Central memory CD8-positive, alpha-beta T cell (primary cell): ENCODE measurements at places on chromosomes 13 and 19.

DNA sequence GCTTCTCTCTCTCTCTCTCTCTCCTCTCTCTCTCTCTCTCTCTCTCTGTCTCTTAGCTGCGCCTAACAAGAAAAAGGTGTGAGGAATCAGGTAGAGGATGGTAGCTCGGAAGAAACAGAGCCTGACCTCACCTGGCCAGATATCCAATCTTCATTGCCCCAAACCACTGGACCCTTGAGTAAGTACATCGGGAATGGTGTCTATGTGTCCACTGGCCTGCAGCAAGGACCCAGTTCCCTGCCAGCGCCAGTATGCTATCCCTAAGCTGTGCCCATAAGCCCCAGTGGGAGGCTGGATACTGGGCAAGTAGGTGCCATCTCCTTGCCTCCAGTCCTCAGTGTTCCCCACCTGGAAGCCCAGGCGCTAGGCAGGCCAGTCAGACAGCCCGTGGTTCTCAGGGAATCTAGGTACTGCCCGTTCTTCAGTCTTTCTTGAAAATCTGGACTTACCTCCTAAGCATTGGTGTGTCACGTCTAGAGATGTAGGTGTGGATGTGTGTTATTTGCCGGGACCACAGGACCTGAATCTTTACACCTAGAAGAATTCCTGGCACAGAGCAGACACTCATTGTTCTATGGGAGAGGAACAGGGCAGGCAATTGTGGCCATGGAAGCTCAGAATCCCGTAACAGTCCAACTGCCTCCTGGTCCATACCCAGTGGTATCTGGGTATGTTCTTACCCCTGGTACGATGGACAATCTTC is 7.3 kb downstream of the URAD start:
- no peak for DNase-seq
- no peaks in the 10 kb centered on the region for H3K36me3 ChIP-seq
- no peak overlapping the region for H3K4me3 ChIP-seq
- peaks cover 85% of the 10 kb centered on the region for H3K27me3 ChIP-seq

GRCh38 chr19:21835429-21835809 is 563 bp downstream of the ZNF43 start:
- H3K27ac ChIP-seq = peak overlapping the region; percentile 98
- DNase-seq = no peak
- peaks cover 36% of the 10 kb centered on the region for H3K4me1 ChIP-seq
- H3K4me3 ChIP-seq = peak overlapping the region; percentile 99

DNA sequence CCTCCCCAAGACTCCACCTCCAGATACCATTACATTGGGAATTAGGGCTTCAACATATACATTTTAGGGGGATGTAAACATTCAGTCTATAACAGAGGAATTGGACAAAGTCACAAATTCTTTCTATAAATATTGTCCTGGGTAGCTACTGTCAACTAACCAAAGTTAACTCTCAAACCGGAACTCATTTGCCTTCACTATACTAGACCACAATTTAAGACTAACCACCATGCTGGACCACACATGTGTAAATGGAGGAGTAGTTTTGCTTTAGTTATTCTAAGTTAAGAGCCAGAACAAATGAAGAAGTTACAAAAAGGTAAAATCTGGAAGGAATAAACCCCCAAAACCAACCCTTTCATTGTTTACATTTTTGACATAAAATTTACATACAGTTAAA is 222.8 kb downstream of the NDFIP2 start:
- no peak overlapping the region for H3K27ac ChIP-seq
- DNase-seq = no peak
- no peaks in the 10 kb centered on the region for H3K36me3 ChIP-seq
- no peaks in the 10 kb centered on the region for H3K4me1 ChIP-seq

GRCh38 chr19:47413941-47414340 is 5.4 kb downstream of the MEIS3 start:
- no peak overlapping the region for H3K27ac ChIP-seq
- H3K36me3 ChIP-seq = peaks cover 2% of the 10 kb centered on the region
- H3K4me1 ChIP-seq = peaks cover 20% of the 10 kb centered on the region
- no peak for DNase-seq
- no peak overlapping the region for H3K4me3 ChIP-seq

DNA sequence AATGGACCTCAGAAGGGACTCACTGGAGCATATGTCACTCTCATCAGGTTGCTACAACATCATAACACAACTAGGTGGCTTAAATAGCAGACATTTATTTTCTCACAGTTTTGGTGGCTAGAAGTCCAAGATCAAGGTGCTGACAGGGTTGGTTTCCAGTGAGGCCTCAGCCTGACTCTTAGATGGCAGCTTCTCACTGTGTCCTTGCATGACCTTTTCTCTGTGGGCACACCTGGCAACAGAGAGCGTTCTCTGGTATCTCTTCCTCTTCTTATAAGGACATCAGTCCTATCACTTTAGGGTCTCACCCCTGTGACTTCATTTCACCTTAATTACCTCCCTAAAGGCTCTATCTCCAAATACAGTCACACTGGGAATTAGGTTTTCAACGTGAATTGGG is 74.5 kb downstream of the CYSLTR2 start:
- H3K27ac ChIP-seq = no peak overlapping the region
- no peaks in the 10 kb centered on the region for H3K4me1 ChIP-seq
- H3K4me3 ChIP-seq = no peak overlapping the region
- no peak for DNase-seq
- H3K27me3 ChIP-seq = no peaks in the 10 kb centered on the region

DNA sequence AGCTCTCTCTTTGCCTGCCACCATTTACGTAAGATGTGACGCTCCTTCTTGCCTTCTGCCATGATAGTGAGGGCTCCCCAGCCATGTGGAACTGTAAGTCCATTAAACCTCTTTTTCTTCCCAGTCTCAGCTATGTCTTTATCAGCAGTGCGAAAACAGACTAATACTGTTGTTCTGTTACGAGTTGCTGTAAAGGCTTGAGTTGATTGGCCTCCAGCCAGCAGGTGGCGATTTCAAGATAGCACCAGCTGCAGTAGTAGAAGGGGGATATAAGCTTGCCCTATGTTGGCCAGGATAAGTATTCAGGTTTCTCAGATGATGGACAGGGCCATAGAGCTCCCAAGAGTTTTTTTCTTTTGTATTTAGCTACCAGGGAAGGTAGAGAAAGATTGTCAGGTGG is 385.5 kb downstream of the MZT1 start:
- no peak overlapping the region for H3K4me3 ChIP-seq
- no peak overlapping the region for H3K27ac ChIP-seq
- H3K27me3 ChIP-seq = no peaks in the 10 kb centered on the region
- DNase-seq = no peak
- no peaks in the 10 kb centered on the region for H3K4me1 ChIP-seq

DNA sequence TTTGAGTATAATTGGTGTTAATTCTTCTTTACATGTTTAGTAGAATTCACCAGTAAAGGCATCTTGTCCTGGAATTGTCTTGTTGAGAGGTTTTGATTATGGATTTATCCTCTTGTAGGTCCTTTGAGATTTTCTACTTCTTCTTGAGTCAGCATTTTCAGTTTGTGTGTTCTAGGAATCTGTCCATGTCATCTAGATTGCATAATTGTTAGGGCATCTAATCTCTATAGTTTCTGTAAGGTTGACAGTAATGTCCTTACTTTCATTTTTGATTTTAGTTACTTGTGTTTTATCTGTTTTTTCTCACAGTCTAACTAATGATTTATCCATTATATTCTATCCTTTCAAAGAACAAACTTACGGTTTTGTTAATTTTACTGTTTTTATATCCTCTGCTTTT is 492.0 kb downstream of the FGF9 start:
- peak overlapping the region; percentile 59 for H3K4me3 ChIP-seq
- H3K36me3 ChIP-seq = no peaks in the 10 kb centered on the region
- H3K27ac ChIP-seq = peak overlapping the region; percentile 64
- no peak for DNase-seq
- peaks cover 32% of the 10 kb centered on the region for H3K4me1 ChIP-seq

- H3K4me1 ChIP-seq = no peaks in the 10 kb centered on the region
- DNase-seq = no peak
- no peak overlapping the region for H3K27ac ChIP-seq
- peaks cover 47% of the 10 kb centered on the region for H3K27me3 ChIP-seq
- H3K4me3 ChIP-seq = no peak overlapping the region
These were observed 22.0 kb upstream of the VSTM2B start for GRCh38 chr19:29503785-29504184.

- H3K4me1 ChIP-seq = no peaks in the 10 kb centered on the region
- H3K27me3 ChIP-seq = no peaks in the 10 kb centered on the region
- H3K4me3 ChIP-seq = no peak overlapping the region
- no peaks in the 10 kb centered on the region for H3K36me3 ChIP-seq
- DNase-seq = no peak
These were observed 1071.3 kb upstream of the MIR17HG start for GRCh38 chr13:90276216-90276615.

DNA sequence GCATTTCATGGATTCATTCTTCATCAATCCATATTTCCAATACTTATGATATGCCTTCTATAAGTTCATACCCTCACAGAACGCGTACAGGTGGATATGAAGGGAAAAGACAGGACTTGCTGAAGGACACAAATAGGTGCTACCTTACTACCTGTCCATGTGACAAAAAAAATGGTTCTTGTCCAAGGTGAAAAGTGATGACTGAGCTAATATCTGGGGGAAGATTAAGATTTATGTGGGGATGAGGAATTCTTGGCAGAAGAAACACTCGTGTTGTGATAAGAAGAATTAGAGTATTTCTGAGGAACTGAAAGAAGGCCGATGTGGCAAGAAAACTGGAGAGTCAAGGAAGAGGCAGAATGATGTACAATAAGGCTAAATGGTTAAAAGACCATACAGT is 356.4 kb upstream of the ATXN8OS start:
- no peaks in the 10 kb centered on the region for H3K36me3 ChIP-seq
- no peaks in the 10 kb centered on the region for H3K27me3 ChIP-seq
- no peak overlapping the region for H3K27ac ChIP-seq
- H3K4me1 ChIP-seq = no peaks in the 10 kb centered on the region

DNA sequence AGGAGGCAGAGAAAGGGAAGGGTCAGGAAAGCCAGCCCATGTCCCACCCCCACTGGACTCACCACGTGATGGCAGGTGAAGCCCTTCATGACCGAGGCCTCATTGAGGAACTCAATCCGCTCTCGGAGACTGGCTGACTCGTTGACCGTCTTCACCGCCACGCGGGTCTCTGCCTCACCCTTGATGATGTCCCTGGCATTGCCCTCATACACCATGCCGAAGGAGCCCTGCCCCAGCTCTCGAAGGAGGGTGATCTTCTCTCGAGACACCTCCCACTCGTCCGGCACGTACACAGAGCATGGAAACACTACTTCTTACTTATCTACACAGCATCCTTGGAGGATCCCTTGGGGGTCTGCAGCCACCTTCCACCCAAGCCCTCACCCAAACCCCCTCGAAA is 55.7 kb downstream of the ZNF557 start:
- no peak for DNase-seq
- H3K4me3 ChIP-seq = no peak overlapping the region
- no peak overlapping the region for H3K27ac ChIP-seq

- no peak for DNase-seq
- peaks cover 17% of the 10 kb centered on the region for H3K27me3 ChIP-seq
- no peak overlapping the region for H3K4me3 ChIP-seq
- no peaks in the 10 kb centered on the region for H3K4me1 ChIP-seq
- H3K27ac ChIP-seq = no peak overlapping the region
These were observed 254.6 kb downstream of the COG6 start for GRCh38 chr13:39910041-39910440.

GRCh38 chr19:19849056-19849455 is 16.6 kb upstream of the ZNF253 start:
- no peaks in the 10 kb centered on the region for H3K36me3 ChIP-seq
- no peak overlapping the region for H3K4me3 ChIP-seq
- H3K27me3 ChIP-seq = no peaks in the 10 kb centered on the region
- H3K4me1 ChIP-seq = no peaks in the 10 kb centered on the region
- DNase-seq = no peak
